A549 treated with DMSO at 1 μM for 4 hours (cell line): ENCODE measurements at places on chromosomes 13 and 19. TPM values are rescaled to one million over a fixed set of nuclear protein-coding genes. Genes with fewer than 3 reads are reported as not detected.

The RHPN2 gene
- 49.0 to 70.8 TPM (median 60.2 TPM) in 5 replicates for total RNA-seq

The DAND5 gene
- 0.07 to 0.13 TPM (median 0.11 TPM) in 3 of 5 replicates, not detected in the others for total RNA-seq

The ATP4B gene
- not detected in 5 replicates for total RNA-seq

The ZNF302 gene
- 14.6 to 20.3 TPM (median 17.5 TPM) in 5 replicates for total RNA-seq

The TMEM272 gene
- total RNA-seq = not detected in 5 replicates

The ZNF223 gene
- total RNA-seq = 1.9 to 3.3 TPM (median 2.5 TPM) in 5 replicates

The SKA3 gene
- 12.4 to 16.3 TPM (median 15.6 TPM) in 5 replicates for total RNA-seq
